ENCODE measurements at places on chromosomes 12 and 14. TPM values are rescaled to one million over a fixed set of nuclear protein-coding genes. Genes with fewer than 3 reads are reported as not detected.

- no peak for ATAC-seq
Measured at GRCh38 chr12:32025906-32026305, 66.7 kb downstream of the RESF1 start.

DNA sequence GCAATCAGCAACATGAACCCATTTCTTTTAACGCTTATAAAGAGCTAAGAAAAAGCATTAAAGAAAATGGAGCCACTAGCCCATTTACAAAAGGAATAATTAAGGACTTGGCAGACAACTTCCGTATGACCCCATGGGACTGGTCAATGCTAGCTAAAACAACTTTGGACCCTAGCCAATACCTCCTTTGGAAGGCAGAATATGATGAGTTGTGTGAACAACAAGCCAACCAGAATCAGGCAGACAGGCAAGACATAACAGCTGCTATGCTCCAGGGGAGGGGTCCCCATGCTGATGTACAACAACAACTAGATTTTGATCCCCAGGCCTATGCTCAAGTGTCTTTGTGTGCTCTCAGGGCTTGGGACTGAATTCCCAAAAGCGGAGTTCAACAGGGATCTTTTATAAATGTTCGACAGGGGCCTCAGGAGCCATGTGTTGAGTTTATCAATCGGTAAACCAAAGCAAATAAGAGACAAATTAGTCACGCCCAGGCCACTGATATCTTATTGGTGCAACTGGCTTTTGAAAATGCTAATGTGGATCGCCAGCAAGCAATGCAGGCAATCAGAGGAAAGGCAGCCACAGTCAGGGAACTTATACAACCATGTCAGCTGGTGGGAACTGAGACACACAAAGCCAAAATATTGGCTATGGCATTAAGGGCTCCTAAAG, 254.4 kb upstream of the DIO2 start:
- ATAC-seq, result no peak

GRCh38 chr12:88142610-88142991, 494 bp downstream of the TMTC3 start:
- ATAC-seq, result peak; percentile 11

DNA sequence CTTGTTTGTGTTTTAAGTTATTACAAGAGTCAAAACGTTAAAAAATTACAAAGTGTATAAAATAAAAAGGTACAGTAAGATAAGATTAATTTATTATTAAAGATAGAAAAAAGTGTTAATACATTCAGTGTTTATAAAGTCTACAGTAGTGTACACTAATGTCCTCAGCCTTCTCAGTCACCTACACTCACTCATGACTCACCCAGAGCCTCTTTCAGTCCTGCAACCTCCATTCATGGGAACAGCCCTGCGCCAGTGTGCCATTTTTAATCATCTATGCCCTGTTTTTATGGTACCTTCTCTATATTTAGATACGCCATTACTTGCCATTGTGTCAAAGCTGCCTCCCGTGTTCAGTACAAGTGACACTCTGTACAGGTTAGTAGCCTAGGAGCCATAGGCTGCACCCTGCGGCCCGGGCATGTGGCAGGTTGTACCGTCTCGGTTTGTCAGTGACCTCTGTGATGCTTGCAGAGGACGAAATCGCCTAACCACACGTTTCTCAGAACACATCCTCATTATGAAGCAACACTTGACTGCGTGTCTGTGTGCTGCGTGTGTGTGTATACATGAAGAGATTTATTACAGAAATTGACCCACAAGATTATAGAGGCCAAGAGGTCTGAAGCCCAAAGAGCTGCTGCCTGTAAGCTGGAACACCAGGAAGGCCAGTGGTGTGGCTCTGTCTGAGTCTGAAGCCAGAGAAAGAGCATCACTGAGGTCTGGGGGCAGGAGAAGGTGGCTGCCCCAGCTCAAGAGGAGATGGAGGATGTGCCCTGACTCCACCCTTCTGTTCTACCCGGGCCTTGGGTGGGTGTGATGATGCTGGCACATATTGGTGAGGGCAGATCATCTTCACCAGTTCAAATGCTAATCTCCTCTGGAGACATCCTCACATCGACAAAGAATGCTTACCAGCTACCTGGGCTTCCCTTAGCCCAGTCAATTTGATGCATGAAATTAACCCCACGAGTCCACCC, 116.6 kb upstream of the C14orf180 start:
- ATAC-seq, result no peak

GRCh38 chr12:47621960-47622359, 83.9 kb downstream of the RPAP3 start:
- no peak for ATAC-seq

DNA sequence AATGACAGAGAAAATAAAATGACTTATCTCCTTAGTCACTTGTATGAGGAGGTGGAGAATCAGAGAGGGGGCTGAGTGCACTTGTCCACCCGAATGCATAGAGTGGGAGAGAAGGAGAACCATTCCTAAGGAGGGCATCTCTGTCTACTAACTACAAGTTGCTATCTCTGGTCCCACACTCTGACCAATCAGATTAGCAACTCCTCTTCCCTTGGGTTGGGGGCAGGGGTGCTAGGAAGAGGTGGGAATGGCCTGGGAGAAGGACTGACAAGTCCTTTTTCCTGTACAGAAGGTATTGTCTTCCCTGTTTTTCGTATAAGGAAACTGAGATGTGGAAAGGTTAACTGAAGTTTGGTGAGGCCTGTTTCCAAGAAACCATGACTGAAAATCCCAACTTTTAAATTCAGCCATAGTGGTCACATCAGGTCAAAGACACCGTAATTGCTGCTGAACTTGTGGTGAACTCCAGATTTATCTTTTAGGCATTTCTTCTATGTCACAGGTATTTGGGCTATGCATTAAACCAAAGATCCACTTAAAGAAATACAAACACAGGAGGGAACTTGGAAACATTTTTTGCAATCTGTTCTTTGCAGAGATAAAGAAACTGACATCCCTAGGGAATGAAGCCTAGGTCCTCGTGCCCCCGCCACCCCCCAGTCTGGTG, 207.8 kb downstream of the CRADD start:
- ATAC-seq, result no peak

GRCh38 chr12:120749256-120749655, 23.6 kb downstream of the ACADS start:
- no peak for ATAC-seq

- ATAC-seq, result no peak
Measured at GRCh38 chr12:53659571-53659981, 16.3 kb downstream of the ATP5MC2 start.

DNA sequence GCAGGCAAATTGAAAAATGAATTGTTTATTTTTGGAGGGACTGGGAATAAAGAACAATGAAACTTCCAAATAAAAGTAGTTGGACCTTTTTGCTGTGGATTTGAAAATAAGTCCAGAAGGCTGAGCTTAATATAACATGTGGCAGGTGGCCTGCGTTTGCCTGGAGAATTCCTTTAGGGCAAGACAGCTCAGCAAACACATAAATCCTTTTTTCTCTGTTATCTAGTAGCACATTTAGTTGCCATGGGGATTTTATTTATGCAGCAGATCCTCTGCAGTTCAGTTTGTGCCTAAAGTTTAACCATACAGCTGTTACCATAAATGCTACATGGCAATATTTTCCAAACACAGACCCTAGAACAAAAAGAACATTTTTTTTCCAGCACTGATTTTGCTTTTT, 180.0 kb downstream of the NPAS3 start:
- no peak for ATAC-seq

DNA sequence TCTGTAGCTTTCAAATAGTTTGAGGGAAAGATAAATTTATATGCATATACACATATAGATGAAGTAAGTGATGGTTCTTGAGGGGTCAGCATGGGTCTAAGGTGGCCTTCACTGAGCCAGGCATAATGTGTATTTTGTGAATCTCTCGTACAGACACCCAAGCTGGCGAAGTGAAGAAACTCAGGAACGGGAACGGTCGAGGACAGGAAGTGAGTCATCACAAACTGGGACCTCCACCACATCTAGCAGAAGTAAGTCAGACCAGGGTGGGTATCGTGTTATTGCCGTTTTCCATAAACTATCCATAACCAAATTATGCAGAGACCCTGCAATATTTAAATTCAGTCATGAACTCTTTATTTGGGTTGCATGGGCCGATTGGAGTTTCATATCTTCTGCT, 15.4 kb upstream of the TNS2 start:
- no peak for ATAC-seq

DNA sequence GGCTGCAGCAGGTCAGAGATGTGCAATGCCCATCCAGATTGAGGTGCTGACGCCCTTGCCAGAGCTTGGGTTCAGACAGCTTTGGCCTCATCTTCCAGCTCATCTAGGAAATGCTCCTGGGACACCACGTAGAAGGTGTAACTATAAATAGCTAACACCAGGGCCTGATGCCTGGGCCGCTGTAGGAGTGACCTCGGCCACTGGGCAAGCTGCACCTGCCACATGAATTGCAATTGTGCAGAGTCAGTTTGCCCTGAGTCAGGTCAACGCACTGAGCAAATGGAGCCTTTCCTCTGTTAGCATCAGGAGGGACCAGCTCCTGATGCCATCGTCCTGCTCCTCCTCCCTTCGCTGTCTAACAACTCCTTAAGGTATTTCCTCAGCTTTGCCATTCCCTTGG, 17.4 kb upstream of the DNM1L start:
- no peak for ATAC-seq

- ATAC-seq, result peak; percentile 54
Measured at GRCh38 chr14:39097159-39097558, 5.9 kb downstream of the SEC23A start.

- ATAC-seq, result no peak
Measured at GRCh38 chr14:76350671-76351070, 25.3 kb upstream of the ESRRB start.

DNA sequence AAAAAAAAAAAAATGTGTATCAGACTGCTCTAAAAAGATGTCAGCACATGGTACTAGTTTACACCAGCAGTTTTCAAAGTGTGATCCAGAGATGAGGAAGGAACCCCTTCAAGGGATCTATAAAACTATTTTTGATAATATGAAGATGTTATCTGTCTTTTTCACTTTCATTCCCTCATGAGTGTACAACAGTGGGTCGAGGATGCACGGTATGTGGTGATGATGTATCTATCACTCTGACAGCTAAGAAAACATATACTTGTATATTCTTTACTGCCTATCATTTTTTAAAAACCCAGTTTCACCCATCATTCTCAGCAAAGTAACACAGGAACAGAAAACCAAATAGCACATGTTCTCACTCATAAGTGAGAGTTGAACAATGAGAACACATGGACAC, 12.4 kb downstream of the DUSP16 start:
- no peak for ATAC-seq

- no peak for ATAC-seq
Measured at GRCh38 chr14:21496453-21496852, 14.7 kb downstream of the METTL3 start.

GRCh38 chr12:126545411-126545810, 1480.2 kb downstream of the AACS start:
- ATAC-seq, result peak; percentile 55

GRCh38 chr12:24797901-24798300, 151.0 kb downstream of the BCAT1 start:
- no peak for ATAC-seq

DNA sequence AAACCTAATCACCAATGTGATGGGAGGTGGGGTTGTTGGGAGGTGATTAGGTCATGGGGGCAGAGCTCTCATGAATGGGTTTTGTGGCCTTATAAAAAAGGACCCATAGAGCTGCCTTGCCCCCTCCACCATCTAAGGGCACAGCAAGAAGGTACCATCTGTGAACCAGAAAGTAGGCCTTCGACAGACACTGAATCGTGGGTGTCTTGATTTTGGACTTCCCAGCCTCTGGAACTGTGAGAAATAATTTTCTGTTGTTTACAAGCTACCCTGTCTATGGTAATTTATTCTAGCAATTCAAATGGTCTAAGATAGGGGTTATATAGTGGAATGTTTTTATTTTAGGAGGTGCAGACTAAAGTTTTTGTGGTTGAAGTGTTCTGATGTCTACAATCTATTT, 7.9 kb upstream of the SLC10A1 start:
- ATAC-seq, result no peak

- no peak for ATAC-seq
Measured at GRCh38 chr14:92441751-92442504, 71.7 kb upstream of the RIN3 start.

DNA sequence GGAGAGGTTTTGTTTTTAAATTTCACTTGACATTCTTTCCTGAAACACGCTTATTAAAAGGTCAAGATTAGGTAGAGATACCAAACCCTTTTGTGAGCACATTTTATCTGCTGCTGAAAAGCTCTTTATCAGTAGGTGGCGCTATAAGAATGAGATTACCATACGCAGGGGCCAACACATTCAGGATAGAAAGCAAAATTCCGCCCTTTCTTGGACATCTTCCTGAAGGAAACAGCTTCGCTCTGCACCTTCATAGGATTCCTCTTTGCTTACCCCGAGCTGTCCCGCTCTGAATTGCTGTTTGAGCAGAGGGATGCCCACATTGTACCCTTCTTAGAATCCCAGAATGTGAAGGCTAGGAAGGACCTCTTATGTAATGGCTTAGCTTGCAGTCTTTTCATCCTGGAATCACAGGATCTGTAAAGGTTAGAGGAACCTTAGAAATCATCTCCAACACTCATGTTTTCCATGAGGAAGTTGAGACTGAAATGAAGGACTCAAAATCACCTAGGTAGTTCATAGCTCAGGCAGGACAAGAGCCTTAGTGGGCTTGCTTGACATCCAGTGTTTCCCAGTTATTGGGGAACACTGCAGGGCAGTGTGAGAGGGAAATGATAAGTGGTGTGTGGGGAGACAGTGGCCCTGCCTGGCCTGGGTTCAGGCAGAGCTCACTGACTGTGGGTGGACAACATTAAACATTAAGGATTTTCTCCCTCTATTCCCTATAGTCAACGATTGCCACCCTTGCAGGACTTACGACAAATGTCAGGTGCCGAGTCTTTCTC, 38.7 kb upstream of the CRY1 start:
- ATAC-seq, result peak; percentile 58

DNA sequence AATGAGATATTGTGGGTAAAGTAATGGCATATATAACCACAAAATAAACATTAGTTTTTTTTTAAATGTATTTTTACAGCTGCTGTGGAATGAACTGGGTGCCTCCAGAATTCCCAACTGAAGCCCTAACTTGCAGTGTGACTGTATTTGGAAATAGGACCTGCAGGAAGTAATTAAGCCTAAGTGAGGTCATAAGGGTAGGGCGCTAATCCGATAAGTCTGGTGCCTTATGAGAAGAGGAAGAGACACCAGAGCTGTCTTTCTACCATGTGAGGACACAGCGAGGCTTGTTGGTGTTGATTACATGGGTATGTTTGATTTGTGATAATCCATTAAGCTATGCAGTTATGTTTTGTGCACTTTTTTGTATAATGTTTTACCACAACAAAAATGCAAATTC, 136.8 kb downstream of the TPH2 start:
- ATAC-seq, result peak; percentile 92

SDR9C7 gene
- total RNA-seq, result 26.0 TPM

CIDEB gene
- 27.4 TPM for total RNA-seq

RGS6 gene
- 0.52 TPM for total RNA-seq

EID3 gene
- total RNA-seq, result 0.76 TPM

GPD1 gene
- 0.56 TPM for total RNA-seq

KRT79 gene
- 0.32 TPM for total RNA-seq

SOAT2 gene
- total RNA-seq, result not detected

FNTB gene
- total RNA-seq, result 22.6 TPM

GAS2L3 gene
- 4.7 TPM for total RNA-seq

NUP107 gene
- total RNA-seq, result 27.0 TPM

SAMD15 gene
- 0.88 TPM for total RNA-seq

RAD51B gene
- 12.2 TPM for total RNA-seq

AGAP2 gene
- total RNA-seq, result 0.64 TPM
